ENCODE measurements at places on chromosomes 1 and 21.
A peak's percentile ranks its signal among the peaks of the same experiment; 100 is the strongest.

DNA sequence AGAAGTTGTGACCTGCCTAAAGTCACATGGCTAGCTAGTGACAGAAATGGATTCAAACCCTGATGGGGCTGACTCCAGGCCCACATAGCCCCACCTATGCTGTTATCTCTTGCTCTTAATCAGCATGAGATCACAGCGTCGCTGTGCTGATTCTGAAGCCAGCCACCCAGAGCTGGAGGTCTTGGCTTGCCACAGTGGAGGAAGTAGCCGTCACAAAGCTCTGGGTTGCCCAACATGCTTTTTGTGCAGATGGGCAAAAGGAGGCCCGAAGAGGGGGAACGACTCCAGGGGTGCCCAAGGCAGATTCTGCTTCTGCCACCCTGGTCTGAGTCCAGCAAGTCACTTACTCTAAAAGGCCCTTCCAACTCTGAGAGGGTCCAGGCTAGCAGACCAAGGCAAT, 14.7 kb upstream of the MFSD2A start:
- DNase-seq, result no peak

GRCh38 chr1:91791691-91792488, 94.1 kb downstream of the TGFBR3 start:
- DNase-seq, result no peak

- no peak for DNase-seq
These were observed 261.4 kb upstream of the USP24 start for GRCh38 chr1:55476445-55477015.

DNA sequence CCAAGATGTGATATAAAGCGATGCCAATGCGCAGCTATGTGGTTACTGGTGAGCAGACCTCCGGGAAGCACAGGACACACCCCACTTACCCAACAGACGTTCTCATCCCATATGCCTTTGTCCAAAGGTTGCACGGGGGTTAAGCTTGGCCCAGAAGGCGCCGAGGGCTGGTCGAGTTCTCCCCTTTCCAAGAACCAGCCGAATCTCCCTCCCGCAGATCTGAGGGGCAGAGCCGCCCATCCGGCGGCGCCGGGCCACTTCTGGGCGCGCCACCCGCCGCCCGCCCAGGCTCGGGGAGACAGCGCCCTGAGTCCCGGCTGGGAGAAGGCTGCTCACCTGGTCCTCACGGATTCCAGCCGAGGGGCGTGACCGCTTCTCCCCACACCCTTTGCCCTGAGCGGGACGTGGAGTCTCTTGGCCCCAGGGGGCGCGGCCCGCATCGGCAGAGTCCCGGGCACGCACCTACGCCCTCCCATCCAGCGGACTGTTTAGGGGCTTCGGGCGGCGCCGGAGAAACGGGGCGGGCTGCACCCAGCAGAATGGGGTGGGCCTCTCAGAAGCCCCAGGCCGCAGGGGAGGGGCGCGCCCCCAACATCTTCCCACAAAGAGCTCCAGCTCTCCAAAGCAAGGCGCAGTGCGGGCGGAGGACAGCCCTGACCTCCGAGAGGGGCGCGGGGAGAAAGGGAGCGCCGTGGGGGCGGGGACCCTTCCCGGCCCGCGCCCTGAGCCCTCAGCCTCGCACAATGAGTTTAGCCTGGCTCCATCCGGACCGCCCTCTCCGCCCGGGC, 615 bp downstream of the GPR161 start:
- no peak for DNase-seq

DNA sequence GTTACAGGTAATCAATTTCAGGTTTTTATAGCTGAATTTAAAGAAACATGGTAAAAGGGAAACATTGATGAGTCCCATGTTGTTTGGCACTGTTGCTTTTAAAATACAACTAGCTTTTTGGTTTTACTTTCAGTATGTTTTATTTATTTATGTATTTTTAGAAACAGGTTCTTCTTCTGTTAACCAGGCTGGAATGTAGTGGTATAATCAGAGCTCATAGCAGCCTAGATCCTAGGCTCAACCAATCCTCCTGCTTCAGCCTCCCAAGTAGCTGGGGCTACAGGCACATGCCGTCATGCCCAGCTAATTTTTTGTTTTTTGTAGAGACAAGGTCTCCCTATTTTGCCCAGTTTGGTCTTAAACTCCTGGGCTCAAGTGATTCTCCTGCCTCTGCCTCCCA, 50.4 kb downstream of the CTTNBP2NL start:
- no peak for DNase-seq

- no peak for DNase-seq
These were observed 109.7 kb downstream of the TGFB2 start for GRCh38 chr1:218454700-218455282.

DNA sequence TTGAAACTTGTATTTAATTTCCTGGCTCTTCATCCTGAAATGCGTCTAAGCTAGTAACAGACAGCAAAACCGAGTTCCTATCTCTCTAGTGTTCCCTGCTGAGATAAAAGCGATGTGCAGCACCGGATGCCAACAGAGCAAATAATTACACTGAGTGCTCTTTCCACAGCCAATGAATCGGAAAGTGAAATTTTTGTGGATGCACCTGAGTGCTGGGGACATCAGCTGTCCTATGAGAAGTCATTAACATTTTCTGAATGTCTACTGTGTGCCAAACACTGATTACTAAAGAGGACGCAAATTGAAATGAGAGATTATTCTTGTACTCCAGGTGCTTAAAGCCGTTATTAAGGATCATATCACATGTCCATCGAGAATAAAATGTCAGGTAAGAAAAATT, 278.0 kb downstream of the RGS7 start:
- DNase-seq, result no peak

DNA sequence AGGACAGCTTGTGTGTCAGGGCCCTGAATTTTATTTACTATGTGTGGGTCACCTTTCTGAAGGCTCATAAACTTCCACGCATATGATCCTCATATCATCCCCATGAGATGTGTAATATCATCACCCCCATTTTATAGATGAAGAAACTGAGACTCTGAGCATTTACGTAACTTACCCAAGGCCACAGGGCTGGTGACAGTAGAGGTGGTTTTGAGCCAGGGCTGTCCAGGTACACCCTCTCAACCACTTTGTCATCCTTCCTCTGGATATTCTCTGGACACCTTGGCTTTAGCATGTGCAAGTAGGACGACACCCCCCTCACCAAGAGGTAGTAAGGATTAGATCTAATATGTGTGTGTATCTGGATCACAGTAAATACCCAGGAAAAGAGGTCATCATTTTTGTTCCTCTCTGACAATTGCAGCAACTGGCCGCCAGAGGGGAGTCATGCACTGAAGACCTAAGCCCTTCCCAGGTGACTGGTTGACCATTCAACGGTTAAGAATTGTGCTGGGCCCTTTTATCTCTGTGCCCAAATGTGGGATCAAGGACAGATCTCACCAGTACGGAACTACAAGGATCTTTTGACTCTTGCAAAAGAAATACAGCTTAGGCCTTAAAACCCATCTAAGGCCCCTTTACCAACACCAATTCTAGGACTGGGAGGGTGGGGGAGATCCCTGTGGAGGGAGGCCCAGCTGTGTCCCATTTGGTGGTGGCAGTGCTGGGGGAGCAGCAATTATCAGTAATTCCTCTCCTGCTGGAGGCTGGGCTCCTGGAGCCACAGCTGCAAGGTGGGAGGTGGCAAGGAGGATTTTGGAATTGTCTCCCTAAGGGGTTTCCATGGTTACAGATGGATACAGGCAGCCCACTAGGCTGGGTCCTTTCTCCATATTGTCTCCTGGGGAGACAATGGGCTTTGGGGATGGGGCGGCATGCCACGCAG, 13.7 kb upstream of the E2F2 start:
- DNase-seq, result peak; percentile 72

DNA sequence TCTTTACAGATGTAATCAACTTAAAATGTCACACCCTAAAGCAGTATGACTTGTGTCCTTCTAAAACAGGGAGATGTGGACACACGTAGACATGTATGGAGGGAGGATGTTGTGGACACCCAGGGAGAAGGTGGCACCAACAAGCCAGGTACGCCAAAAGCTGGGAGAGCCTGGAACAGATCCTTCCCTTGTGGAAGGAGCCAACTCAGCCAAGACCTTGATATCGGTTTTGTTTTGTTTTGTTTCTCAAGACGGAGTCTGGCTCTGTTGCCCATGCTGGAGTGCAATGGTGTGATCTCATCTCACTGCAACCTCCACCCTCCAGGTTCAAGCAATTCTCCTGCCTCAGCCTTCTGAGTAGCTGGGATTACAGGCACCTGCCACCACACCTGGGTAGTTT, 45.6 kb downstream of the CHAF1B start:
- DNase-seq, result no peak

GRCh38 chr1:201761178-201761577, 67.8 kb upstream of the IPO9 start:
- DNase-seq, result no peak

DNA sequence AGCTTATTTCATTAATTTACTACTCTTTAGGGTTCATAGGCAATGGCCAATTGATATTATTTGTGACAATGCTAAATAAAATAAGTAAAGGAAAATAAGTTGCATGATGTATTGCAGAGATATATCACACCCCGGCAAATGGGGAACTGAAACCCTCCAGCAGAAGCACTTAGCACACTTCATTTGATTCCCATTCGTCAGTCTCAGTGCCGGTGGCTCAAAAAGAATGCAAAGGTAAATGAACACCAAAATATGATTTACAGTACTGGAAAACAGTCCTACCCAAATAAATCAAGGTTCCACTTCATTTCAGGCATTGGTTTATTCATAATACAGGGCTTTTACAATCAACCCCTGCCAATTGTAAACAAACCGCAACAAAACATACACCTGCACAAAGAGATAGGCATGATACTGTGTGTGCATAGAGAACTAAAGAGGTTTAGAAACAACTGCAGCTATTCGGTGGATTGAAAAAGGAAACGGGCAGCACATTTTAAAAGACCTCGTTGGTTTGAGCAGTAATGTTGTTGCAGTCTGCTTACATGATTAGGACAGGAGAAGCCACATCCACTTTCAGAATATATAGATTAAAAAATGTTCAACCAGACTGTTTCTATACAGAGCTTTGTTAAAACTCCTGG, 1019.2 kb downstream of the TTLL7 start:
- peak; percentile 15 for DNase-seq

- no peak for DNase-seq
These were observed 124.6 kb upstream of the NGF start for GRCh38 chr1:115462566-115463076.

DNA sequence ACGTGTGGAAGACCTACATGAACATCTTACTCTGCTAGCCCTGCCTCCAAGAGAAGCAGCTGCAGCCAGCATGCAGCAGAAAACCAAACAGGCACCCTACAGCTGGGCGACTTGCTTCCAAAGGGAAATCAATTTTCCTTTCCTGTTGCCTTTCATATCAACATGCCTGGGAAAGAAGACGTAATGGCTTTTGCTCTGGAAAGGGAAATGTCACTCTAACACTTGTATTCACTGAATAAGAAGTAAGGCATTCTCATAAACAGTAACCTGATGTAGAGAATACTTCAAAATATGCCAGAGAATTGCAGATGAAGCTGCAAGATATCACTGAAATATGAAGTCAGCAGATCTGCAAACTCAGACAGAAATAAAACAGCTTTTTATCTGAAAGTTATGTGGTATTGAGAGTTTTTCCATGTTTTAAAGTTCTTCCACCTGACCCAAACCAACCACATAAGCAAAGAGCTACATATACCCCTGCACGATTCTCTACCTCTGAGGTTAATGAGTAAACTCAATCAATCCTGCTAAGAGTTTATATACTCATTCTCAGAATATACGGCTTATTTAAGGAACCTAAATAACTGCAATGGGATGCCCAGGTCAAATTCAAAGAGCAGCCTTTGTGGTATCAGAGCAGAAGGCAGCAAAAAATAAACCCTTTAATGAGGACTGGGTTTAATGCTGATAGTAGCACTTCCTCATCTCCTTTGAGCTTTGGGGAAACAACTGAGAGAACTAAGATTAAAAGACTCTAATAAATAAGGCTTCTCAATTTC, 150.9 kb downstream of the RERE start:
- DNase-seq, result peak; percentile 45

GRCh38 chr1:160330119-160330518, 12.9 kb downstream of the COPA start:
- DNase-seq, result no peak

- DNase-seq, result no peak
These were observed 541.7 kb downstream of the SMYD3 start for GRCh38 chr1:245965398-245965797.

- DNase-seq, result no peak
These were observed 149.6 kb downstream of the SEC16B start for GRCh38 chr1:177820213-177820612.

DNA sequence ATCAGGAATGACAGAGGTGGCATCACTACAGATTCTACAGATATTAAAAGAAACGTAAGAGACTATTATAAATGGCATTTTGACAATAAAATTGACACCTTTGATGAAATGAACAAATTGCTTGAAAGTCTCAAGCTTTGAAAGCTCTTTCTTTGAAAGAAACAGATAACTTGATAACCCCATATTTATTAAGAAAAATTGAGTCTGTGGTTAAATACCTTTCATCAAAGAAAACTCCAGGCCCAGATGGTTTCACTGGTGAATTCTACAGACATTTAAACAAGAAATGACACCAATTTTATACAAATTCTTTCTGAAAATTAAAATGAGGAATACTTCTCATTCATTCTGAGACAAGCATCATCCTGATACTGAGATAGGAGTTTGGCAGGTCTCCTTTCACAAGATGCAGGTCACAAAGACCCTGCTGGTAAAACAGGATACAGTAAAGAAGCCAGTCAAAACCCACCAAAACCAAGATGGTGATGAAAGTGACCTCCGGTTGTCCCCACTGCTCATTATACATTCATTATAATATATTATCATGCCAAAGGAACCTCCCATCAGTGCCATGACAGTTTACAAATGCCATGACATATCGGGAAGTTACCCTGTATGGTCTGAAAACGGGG, 210.9 kb downstream of the AKT3 start:
- DNase-seq, result no peak

- DNase-seq, result no peak
These were observed 49.7 kb downstream of the PGM1 start for GRCh38 chr1:63642901-63643300.

DNA sequence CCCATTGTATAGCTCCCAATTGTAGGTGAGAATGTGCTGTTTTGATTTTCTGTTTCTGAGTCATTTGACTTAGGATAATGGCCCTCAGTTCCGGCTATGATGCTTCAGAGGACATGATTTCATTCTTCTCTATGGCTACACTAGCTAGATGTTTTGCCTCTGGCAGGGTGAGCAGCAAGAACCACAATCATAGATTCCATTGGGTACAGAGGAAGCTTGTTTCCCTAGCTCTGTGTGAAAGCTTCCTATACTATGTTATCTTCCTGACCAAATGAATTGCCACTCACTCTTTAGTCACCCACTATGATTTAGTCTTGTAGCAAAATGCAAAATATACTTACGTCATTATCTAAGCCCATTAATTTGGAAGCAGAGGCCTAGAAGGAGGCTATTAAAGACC, 616.3 kb downstream of the PLA2G4A start:
- DNase-seq, result no peak

GRCh38 chr1:245278846-245279245, 124.1 kb downstream of the KIF26B start:
- no peak for DNase-seq

GRCh38 chr1:32878637-32879041, 7.7 kb upstream of the HPCA start:
- DNase-seq, result no peak

Measured in NCI-H510A (cell line).